ENCODE measurements at places on chromosomes 4 and X.

DNA sequence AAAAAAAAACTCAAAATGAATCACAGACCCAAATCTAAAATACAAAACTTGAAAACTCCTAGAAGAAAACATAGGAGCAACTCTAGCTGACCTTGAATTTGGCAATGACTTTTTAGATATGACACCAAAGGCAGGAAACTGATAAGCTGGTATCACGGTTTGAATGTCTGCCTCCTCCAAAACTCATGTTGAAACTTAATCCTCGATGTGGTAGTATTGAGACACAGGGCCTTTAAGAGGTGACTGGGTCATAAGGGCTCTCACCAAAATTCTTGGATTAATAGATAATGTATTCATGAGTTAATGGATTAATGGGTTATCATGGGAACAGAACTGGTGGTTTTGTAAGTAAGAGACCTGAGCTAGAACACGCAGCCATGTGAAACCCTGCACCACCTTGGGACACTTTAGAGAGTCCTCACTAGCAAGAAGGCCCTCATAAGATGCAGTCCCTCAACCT lies 40.5 kb downstream of the FRYL start:
- DNase-seq, result no peak

- no peak for DNase-seq
Observed at GRCh38 chr4:111601671-111602070, 543.6 kb upstream of the FAM241A start.

GRCh38 chr4:125389713-125390112 lies 75.0 kb downstream of the FAT4 start:
- DNase-seq, result no peak

- DNase-seq, result no peak
Observed at GRCh38 chrX:107574054-107574683, 54.1 kb upstream of the PRPS1 start.

GRCh38 chr4:142539796-142540482 lies 306.2 kb downstream of the INPP4B start:
- no peak for DNase-seq
